ENCODE measurements at places on chromosomes 7 and 10.

DNA sequence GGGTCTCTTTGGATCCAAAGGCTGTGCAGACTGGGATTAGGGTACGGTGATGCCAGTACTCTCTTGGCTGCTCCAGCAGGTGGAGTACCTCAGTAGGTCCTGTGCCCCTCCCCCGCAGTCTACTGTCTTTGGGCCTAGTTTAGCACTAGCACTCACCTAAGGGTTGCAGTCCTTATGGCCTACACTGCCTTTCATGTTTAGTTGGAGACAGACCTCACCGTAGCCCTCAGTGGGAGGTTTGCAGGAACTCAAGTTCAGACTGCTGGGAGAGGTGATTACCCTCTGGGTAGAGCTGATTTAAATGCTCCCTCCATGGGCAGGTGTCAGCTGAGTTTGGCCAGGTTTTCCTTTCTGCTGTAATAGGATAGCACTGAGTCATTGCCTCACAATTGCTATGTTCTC is 210.8 kb upstream of the TMEM196 start:
- DNase-seq: no peak

DNA sequence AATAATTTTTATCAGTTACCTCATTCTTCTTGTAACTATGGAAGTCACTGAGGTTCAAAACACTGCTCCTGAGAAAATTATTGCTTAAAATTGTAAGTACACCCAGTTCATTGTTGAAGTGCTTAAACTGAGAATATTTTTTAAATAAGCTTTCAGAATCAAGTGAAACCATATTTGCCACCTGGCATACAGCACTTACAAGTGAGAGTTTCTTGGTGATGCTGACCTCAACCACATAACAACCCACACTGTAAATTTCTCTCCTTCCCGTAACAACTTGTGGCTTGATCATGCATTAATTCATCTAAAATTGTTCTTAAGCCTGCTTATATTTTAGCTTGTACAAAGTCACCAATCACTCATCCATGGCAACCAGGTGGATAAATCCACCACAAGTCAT is 34.0 kb downstream of the IMMP2L start:
- no peak for DNase-seq

DNA sequence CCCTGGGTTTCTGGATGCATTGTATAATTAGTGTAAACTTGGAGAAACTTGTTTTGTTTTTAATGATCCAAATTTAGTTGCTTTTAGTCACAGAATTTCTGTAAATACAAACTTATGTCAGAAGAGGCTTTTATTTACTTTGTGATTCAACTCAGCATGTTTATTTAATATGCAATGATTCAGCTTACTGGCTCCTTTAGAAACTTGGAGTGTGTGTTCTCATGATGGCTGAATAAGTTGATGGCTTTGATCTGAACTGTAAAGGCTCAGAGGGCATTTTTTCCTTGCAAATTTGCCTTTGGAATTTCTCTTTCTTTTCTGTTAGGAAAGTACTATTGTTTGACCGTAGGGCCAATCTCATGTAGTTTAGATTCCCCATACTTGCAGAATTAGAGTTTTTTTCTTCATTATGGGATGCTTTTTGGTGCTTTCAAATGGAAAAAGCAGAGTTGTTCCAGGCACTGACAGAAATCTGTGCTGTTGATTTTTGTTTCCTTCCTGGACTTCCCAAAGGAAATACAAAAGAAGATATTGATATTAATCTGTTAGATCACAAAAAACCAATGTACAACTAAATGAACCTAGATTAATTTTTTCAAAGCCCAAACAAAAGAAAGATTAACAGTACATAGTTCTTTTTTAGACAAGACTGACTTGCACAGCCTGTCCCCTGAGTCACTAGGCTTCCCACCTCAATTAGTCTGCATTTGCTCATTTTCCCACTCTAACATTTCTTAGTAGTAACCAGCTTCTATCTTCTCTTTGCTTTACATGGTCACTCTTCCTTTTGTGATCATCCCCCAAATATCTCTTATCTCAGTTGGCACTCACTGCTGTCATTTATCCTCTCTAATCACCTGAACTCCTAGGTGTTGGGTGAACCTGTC is 96.8 kb upstream of the AGR3 start:
- DNase-seq: no peak

GRCh38 chr7:142745745-142746144 is 3.5 kb upstream of the PRSS1 start:
- no peak for DNase-seq

Data from CD8-positive, alpha-beta memory T cell (primary cell).